GM04503 (cell line): ENCODE measurements at places on chromosomes 12 and 14.

DNA sequence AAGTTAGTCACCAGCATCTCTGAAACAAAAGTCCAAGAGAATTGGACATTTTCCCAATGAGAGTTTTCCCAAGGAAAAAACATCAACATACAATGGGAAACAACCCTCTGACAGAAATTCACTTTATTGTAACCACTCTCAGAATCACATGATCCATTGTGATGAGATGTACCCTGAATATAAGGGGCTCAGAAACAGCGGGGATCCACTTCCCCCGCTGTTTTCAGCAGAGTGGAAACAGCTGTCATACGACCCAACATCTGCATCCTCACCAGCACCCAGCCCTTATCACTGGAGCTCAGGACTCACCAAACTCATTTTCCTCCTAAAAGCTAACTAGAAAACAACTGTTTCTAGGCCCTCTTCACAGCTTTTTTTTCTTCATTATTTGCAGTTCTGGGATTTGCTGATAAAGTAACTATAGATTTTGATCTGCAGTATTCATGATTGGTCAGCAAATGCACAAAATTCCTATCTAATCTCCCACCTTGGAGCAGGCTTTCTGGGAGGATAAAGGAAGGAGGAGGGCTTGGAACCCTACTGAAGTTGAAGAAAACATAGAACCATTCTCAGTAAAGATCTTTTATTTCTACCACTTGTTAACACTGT lies 31.3 kb downstream of the CORO1C start:
- no peak for DNase-seq

DNA sequence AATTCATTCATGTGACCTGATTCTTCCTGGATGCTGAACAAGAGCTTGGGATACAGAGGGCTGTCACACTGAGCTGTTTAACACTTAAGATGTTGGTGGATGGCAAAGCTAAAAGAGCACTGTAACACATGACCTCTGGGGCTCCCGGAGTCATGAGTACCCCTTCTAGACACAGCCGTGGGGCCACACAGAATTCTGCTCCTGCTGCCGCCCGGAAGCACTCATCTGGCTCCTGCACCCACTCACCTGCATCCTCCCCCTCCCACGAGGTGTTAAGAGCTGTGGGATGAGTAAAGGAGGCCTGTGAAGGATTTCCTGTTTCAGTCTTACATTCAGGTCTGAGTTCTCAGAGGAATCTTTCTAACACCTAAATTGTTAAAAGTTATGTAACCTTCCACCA lies 78.0 kb upstream of the SSTR1 start:
- no peak for DNase-seq

DNA sequence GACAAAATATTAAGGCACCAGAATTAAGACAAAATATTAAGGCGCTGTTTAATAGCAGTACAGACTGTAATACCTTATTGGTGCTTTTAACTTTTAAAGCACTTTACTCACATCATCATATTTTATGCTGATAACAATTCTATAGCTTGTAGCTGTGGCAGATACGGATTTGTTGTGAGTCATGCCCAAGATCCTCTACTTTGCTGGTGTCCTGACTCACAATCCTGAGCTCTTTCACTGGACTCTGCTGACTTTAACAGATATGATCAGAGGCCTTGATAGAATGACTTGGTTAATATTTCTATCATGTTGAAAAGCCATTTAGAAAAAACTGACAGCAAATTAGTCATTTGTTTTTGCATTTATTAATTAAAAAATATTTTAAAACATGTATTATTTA lies 99.0 kb upstream of the PKP2 start:
- DNase-seq, result no peak

GRCh38 chr14:40347675-40348074 lies 915.4 kb upstream of the FBXO33 start:
- DNase-seq, result no peak

- DNase-seq, result no peak
Observed at GRCh38 chr12:8077207-8077606, 4.9 kb upstream of the NECAP1 start.

- DNase-seq, result no peak
Observed at GRCh38 chr14:94237983-94238382, 55.1 kb downstream of the SERPINA10 start.
